ENCODE measurements at places on chromosomes 1 and 21.

DNA sequence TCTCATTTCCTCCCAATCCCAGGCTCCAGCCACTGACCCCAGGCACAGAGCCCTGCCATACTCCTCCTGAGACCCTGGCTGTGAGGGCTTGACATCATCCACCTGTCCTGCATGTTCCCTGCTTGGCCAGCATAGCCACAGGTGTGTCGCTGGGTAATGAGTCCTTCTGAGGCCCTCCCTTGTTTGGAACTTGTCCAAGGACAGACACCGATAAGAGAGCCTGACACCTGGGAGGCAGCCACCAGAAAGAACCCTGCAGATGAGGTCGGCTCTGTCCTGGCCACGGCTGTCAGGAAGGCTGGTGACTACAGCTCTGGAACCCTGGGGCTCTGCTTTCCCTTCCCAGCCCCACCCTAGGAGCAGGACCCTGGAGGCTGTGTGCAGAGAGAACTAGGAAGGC, 34.6 kb downstream of the TMEM63A start:
- no peak for DNase-seq

DNA sequence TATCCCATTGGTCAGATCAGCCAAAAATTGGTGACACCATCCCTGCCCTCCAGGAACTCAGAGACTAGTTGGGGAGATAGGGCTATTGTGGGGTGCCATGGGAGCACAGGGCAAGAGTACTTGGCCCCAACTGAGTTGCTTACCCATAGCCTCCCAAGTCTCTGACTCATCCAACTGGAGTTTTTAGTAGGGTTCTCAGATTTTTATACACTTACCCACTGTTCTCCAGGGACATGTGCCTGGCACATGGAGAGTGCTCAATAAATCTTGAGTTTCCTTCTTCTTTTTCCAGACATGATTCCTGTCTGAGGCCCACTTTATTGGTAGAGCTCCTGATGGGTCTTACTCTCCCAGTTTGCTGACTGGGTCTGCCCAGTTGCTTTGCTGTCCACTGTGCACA, 56.7 kb downstream of the OVGP1 start:
- no peak for DNase-seq

DNA sequence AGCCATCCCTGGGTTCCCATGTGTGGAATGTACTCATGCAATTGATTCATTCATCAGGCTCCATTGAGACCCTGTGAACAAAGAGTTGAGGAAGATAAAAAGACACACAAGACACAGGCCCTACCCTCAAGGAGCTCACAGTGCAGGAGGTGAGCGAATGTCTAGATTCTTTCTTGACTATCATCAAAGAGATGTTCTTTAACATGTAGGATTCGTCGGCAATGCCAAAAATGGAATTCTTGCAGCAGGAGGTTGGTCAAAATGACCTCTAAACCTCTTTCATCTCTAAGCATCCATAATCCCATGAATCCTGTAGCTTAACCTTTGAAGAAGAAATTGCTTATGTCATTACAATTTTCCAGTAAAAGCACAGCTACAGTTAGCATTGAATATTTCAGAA, 27.9 kb upstream of the TTF2 start:
- no peak for DNase-seq

DNA sequence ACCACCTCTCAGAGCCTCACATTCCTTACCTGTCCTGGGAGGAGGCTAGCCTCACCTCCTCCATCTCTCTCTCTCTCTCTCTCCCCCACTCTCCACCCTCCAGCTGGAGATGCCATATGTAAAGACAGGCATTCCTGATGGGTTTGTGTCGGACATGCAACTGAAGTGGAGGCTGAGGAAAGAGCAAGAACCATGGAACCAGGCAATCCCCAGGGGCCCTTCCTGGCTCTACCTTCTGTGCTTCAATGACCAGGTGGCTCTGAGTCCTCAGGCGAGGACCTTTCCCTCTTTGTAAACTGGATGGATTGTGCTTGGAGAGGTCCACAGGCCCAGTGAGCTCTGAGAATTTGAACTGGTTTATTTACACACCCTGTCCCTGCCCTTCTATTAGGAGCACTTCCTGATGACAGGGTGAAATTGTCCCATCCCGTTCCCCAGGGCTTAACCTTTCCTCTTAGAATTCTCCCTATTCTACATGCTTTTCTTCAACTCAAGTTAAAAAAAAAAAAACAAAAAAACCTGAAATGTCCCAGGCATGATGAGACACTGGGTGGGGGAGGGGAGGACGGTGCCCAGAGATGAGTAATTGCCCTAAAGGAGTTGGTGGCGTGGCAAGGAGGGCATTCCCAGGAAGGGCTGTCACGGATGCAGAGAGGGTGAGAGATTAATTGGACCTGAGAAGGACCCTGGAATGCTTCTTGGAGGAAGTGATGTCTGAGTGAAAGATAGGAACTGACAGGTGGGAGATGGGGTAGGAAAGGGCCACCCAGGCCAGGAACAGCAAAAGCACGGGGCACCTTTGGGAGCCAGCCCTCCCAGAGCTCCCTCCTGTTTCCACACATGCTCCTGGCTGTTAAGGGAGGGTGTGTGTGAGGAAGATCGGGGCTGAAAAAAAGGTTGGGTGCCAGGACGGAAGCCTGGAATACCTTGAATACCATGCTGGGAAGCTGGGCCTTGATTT, 50.2 kb upstream of the WASF2 start:
- no peak for DNase-seq

DNA sequence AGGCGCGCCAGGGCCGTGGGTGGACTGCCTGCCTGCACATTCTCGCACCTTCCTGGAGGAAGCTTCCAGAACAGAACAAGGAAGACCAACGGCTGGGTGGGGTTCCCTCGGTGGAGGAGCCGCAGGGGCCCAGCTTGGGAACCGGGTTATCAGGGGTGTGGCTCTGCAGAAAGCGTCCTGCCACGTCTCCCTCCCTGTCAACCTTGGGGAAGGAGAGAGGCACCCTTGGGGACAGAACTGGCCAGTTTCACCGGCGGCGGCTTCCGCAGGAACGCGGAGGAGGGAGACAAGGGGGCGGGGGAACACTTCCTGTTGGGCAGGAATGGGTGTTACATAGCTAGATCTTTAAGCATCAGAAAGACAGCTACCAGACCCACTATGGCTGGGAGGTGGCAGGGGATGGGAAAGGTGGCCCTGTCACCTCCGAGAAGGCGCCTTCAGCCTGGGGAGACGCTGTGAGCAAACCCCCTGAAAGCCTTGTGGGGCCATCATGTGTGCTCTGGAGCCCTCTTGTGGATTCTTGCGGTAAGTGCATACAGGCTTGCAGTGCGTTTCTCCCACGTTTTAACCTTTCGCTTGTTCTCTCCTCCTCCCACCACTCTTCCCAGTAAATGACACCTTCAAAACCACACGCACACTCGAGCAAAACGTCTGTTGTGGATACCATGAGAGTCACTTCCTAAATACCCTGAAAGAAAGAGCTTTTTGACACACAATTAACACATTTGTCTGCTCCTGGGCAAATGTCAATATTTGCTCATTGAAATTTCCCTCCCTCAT, 3.8 kb upstream of the PLEKHA6 start:
- DNase-seq = peak; percentile 64

DNA sequence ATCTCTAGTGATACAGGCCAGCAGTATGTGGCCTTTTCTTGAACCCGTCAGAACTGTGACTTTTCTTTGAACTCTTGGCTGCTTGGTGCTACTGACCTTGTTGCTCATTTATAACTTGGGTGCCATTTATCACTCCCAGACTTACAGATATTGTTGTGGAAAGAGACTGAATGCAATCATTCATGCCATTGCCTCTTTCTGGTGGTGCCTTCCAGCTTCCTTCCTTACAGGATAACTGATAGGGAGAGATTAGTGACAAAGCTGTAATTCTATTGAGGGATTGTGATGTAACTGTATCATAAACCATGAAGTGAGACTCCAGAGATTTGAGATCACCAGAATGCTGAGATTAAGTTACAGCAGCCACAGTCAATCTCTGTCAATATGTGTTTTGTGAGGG, 256.5 kb downstream of the USP25 start:
- no peak for DNase-seq

- DNase-seq = no peak
Measured at GRCh38 chr1:54390655-54391054, 15.5 kb downstream of the SSBP3 start.

- peak; percentile 27 for DNase-seq
Measured at GRCh38 chr1:29124366-29125236, 898 bp upstream of the TMEM200B start.

- DNase-seq = no peak
Measured at GRCh38 chr1:229030630-229031029, 240.3 kb upstream of the RAB4A start.

- no peak for DNase-seq
Measured at GRCh38 chr1:177948336-177948972, 21.4 kb downstream of the SEC16B start.

- no peak for DNase-seq
Measured at GRCh38 chr1:68269637-68270430, 37.5 kb upstream of the WLS start.

Measured in T-helper 1 cell (primary cell).